ENCODE measurements at places on chromosomes 11 and 22. TPM values are rescaled to one million over a fixed set of nuclear protein-coding genes. Genes with fewer than 3 reads are reported as not detected.

DNA sequence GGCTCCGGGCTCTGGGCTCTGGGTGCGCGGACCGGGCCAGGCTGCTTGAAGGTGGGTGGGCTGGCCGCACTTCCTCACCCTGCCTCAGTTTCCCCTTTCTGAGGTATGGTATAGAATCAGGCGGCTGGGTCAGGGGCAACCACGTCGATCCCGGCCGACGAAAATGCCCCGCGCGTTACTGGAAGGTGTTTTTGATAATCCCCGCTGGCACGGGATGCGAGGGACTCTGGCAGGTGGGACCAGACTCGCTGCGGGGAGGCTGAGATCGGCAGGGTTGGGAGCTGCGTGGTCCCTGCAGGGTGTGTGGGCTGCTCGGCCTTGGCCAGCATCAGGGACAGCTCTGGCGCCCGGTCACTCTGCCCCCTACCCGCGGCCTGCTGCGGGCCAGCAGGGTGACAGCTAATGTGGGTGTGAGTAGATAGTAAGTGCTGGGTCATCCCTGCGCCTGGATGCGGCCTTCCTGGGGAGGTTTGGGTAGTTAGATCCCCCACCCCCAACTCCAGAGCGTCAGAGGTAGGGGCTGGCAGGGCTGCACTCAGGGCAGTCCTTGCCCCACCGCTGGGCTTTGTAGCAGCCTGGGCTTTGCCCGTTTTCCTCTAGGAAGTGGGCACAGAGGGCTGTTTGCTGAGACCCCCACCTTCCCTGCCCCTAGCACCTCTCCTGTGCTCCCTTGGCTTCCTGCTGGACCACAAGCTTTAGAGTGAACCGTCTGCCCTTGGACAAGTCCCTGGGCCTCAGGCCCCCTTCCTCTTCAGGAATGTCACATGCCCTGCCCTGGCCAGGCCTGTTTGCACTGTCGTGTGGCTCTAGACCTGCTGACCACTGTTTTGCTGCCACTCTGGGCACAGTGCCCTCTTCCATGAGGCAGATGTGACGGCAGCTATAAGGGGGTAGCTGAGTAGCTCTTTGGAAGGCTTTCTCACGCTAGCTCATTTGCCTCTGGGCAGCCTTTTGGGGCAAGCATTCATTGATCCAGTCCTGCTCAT, 579 bp downstream of the TANGO2 start:
- H3K36me3 ChIP-seq: no peaks in the 10 kb centered on the region
- peak; percentile 82 for DNase-seq
- H3K4me3 ChIP-seq: peak overlapping the region; percentile 99
- peaks cover 71% of the 10 kb centered on the region for H3K4me1 ChIP-seq
- H3K27ac ChIP-seq: peak overlapping the region; percentile 99

GRCh38 chr11:62502030-62502730, 44.4 kb downstream of the AHNAK start:
- H3K4me1 ChIP-seq: peaks cover 85% of the 10 kb centered on the region
- DNase-seq: no peak
- no peaks in the 10 kb centered on the region for H3K27me3 ChIP-seq
- peak overlapping the region; percentile 28 for H3K4me3 ChIP-seq
- H3K36me3 ChIP-seq: no peaks in the 10 kb centered on the region

GRCh38 chr22:40024201-40025061, 29.7 kb downstream of the FAM83F start:
- H3K4me1 ChIP-seq: peaks cover 8% of the 10 kb centered on the region
- no peaks in the 10 kb centered on the region for H3K36me3 ChIP-seq
- no peak overlapping the region for H3K27ac ChIP-seq
- H3K4me3 ChIP-seq: no peak overlapping the region

GRCh38 chr11:113472471-113472870, 2.7 kb downstream of the DRD2 start:
- H3K36me3 ChIP-seq: no peaks in the 10 kb centered on the region
- H3K4me3 ChIP-seq: no peak overlapping the region
- peaks cover 6% of the 10 kb centered on the region for H3K4me1 ChIP-seq
- peaks cover 96% of the 10 kb centered on the region for H3K27me3 ChIP-seq
- H3K27ac ChIP-seq: no peak overlapping the region
- no peak for DNase-seq

DNA sequence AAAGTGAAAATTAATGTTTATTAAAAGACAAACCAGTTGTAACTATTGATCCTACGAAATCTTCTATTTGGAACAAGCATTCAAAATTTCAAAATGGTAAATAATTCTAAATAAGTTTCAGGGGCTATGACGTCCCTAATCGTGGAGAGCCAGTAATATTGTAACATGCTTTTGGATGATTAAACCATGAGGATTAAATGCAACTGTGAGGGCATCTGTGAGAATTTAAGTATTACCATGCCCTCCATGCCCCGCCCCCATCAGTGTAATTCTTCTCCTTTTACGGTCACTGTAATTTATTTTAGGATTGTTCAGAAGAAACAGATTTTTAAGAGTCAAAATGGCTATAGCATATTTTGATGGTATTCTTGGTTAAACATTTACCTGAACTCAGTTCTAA, 133.2 kb downstream of the APOL5 start:
- no peaks in the 10 kb centered on the region for H3K27me3 ChIP-seq
- peaks cover 51% of the 10 kb centered on the region for H3K4me1 ChIP-seq
- peak overlapping the region; percentile 72 for H3K27ac ChIP-seq
- no peaks in the 10 kb centered on the region for H3K36me3 ChIP-seq
- no peak for DNase-seq

The CHADL gene
- 10.3 TPM for total RNA-seq

The MUC2 gene
- 0.03 TPM for total RNA-seq

The GAS2 gene
- 15.9 TPM for total RNA-seq
